ENCODE measurements at places on chromosomes 2 and 18.

DNA sequence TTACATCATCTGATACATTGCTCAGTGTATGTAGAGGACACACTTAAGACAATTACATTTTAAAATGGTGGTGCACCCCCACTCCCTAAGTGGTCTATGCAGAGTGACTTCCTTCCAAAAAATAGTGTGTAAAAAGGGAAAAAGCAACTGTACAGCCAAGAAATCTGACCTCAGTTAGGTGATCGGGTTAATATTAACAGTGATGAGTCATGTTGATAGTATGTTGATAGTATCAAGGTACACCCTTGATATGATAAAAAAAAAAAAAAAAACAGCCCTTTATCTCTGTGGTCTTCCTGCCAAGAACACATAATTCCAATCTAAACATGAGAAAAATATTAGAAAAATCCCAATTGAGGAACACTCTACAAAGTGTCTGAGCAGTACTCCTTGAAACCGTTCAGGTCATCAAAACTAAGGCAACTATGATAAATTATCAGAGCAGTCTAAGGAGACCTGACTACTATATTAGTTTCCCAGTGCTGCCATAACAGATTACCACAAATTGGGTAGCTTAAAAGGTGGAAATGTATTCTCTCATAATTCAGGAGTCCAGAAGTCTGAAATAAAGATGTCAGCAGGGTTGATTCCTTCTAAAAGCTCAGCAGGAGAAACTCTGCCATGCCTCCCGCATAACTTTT lies 171.9 kb downstream of the ARHGAP28 start:
- no peak for DNase-seq

DNA sequence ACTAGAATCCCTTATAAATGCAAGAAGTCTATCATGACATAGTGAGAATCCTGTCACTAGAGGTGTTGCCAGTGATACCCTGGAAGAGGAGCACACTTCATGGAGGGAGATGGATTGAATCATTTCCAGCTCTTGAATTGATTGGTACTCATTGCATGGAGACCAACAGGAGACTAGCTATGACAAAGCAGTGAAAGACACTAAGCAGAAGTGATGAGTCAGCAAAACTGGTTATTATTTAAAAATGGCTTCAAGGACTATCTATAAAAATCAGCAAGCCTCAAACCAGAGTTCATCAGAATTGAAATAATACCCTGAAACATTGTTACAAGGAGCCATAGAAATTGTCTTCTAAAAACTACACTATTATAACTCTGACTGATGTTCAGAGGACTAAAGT lies 200.3 kb downstream of the PDE11A start:
- no peak for DNase-seq

DNA sequence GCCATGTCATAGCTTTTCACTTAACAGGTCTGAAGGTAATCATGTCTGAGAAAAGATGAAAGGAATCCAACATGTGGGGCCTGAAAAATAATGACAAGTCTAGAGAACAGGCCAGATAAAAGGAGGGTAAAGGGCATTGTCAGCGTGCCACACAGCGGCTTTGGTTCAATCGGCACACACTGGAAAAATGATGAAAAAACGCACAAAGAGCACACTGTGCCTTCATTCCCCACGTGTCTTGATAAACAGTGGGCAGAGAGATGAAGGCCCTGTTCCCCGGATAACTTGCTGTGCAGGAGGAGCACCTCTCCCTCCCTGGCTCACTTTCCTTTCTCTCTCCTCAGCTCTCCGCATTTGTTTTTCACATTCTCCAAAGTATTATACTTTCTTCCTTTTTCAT lies 766.3 kb downstream of the TDRD15 start:
- no peak for DNase-seq

DNA sequence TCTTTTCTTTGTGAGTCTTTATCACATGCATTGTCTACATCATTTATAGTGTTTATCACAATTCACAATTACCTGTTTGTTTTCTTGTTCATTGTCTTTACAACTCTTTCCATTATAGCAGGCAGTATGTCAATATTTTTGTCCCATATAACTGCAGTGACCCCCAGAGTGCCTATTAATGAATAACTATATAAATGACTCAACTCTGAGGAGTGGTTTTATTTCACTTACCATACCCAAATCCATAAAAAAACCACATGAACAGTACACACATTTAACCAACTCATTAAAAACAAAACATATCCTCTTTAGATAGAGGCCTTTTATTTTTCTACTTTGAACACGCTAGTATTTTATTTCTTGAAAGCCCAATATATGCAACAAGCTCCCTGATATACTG lies 1419.1 kb upstream of the NXPH2 start:
- DNase-seq: no peak

DNA sequence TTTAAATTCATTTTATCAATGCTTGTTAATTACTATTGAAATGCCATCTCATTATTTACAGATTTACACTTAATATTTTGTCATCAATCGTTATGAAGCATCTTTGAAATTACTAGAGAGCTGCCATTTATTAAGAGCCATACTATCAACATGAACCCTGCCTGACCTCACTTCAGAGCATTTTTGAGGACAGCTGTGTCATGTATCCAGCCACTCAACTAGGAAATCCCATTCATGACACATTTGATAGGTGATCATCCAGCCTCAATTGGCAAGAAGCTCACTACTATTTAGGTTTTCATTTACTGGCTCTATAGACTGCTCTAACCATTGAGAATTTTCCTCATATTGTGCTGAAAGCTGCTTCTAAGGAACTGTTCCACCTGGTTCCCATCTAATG lies 40.6 kb upstream of the TLK1 start:
- DNase-seq: no peak

GRCh38 chr2:106990297-106990696 lies 104.3 kb upstream of the ST6GAL2 start:
- no peak for DNase-seq

DNA sequence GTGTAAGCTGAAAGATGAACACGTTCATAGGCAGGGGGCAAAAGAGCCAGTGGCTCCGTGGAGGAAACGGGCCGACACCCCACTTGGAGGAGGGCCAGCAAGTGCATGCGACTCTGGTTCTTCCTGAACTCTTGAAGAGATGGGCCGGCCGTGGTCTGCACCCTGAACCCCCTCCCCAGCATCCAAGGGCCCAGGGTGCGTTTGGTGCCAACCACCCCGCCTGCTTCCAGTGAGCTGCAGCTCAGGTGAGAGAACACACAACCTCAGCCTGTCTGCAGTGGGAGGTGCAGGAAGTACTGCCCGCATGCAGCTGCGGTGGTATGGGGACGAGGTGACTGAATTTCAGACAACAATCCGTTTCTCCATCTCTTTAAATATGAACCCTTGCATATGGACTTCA lies 58.9 kb downstream of the ADNP2 start:
- no peak for DNase-seq

- DNase-seq: no peak
Measured at GRCh38 chr2:145653553-145653952, 1133.6 kb upstream of the ZEB2 start.

All from NB4 (cell line).